ENCODE measurements at places on chromosomes 13 and 19.

GRCh38 chr13:99037756-99038155, 59.9 kb upstream of the DOCK9 start:
- no peak for DNase-seq

GRCh38 chr13:103044056-103044455, 22.2 kb downstream of the SLC10A2 start:
- no peak for DNase-seq

- peak; percentile 57 for DNase-seq
Measured at GRCh38 chr19:1672038-1672768, 19.8 kb upstream of the TCF3 start.

DNA sequence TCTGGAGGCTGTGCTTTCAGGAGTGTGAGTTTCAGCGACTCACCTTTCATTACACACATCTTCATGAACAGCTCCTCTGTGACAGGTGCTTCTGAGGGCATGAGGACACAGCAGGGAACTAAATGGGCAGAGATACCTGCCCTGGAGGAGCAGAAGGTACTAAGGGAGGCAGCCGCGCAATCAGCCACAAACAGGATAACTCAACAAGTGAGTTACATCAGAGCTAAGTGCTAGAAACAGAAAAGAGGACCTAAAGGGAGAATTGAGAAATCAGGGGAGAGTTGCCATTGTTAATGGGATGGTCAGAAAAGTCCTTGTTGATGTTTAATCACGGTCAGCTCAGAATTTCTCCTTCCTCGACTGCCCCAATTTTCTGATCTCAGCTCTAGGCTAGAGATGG, 42.5 kb downstream of the SYDE1 start:
- DNase-seq = no peak

GRCh38 chr13:44523146-44524015, 52.7 kb downstream of the TSC22D1 start:
- DNase-seq = no peak

GRCh38 chr19:18666317-18666716, 17.2 kb upstream of the CRTC1 start:
- DNase-seq = no peak

DNA sequence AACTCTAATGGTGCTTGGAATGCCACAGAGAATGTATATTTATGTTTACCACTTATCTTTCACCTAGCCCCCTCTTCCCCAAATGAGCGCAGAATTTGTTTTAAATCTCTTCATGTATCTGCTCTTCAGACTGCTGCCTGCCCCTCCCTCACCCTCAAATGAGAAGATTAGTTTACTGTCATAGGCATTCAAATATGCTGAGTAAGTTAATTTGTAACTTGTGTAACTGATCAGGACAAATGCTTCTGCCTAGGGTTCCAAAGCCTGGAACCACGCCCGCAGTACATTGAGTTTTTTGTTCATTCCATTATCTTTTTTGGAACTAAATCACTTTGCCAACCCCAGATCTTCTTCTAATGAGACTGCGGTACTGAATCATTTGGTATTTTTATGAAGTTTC, 74.5 kb downstream of the ATP8A2 start:
- DNase-seq = no peak

DNA sequence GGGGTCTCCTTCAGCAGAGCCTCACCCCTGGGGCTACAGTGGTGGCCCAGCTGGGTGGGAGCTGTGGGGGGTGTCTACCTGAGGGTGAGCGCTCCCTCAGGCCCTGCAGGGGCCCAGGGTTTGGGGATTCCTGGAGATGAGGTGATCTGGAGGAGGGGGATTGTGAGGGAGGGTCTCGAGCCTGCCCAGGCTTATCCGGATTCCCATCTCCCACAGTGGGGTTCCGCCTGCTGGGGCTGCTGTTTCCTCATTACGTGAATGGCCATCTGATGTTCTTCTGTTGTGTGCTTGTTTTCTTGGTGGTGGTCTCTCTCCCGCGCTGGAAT, 4.4 kb downstream of the PPP1R37 start:
- DNase-seq = no peak

- no peak for DNase-seq
Measured at GRCh38 chr13:51270623-51271415, 48.6 kb downstream of the FAM124A start.

GRCh38 chr13:49020940-49021553, 45.3 kb downstream of the FNDC3A start:
- DNase-seq = no peak

DNA sequence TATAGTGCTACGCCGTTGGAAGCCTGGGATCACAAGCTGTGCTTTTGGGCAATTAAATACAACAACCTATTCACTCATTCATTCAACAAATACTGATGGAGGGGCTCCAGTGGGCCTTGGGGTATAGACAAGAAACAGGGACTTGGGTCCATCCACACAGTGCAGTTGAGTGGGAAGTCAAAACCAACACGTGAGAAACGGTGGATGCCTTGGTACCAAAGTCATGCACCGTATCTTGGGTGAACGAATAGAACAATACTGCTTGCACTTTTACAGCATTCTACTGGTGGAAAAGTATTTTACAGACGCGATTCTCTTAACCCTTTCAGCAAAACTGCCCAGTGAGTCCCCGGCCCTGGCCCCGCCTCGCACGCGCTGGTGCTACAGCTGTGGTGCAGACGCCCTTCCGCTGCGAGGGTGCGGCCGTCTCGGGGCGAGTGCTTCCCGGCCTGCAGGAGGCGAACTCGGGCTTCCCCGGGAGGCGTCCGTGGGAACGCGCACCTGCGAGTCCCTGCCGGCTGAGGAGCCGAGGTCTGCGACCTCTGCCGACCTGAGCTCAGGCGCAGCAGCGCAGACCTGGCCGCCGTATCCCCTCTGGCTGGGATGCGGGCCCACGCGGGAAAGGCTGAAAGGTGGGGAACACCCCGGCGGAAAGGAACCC, 8.3 kb downstream of the TNFRSF19 start:
- DNase-seq = peak; percentile 41

- no peak for DNase-seq
Measured at GRCh38 chr13:32125751-32126150, 94.2 kb downstream of the FRY start.

GRCh38 chr19:18174983-18175382, 1.4 kb downstream of the IFI30 start:
- DNase-seq = no peak

GRCh38 chr13:50467156-50468110, 376.1 kb downstream of the DLEU7 start:
- DNase-seq = no peak

DNA sequence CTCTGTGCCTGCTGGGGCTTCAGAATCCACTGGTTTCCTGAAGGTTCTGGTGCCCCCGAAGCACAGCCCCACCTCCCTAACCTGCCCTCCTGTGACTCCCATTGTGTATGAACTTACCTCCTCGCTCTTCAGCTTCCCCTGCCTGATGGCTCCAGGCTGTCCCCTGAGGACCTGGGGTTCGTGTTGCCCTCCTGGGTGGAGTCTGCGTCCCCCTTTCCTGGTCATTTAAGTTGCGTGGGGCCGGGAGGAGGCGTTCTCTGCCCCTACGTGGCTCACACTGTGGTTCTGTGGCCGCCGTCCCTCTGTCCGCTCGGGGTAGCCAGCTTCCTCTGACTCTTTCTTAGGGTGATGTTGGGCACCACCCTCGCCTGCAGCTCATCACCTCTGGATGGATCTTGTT, 13.9 kb downstream of the TFDP1 start:
- DNase-seq = no peak

DNA sequence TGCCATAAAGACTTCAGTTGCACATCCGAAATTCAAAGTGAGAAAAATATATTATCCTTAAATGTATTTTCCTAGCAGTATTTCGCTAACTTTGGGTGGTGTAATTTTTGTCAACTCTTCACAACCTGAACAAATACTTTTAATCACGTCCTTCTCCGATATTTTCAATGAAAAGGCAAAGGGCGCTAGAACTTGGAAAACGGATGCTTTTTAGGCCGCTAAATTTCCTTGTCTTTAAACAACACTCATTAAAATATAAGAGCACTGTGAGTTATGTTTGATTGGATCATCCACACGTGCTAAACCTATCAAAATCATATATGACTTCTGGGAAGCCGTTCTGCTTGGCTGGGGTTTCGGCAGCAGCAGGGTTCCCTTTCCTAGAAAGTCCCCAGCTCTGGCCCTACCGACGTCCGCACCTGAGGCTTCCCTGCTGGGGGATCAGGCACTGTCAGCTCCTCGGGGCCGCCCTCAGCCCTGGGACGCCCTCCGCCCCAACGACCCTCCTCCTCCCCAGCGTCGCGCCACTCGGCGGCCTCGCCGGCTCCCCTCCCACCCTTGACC, 462 bp upstream of the MPHOSPH8 start:
- no peak for DNase-seq

DNA sequence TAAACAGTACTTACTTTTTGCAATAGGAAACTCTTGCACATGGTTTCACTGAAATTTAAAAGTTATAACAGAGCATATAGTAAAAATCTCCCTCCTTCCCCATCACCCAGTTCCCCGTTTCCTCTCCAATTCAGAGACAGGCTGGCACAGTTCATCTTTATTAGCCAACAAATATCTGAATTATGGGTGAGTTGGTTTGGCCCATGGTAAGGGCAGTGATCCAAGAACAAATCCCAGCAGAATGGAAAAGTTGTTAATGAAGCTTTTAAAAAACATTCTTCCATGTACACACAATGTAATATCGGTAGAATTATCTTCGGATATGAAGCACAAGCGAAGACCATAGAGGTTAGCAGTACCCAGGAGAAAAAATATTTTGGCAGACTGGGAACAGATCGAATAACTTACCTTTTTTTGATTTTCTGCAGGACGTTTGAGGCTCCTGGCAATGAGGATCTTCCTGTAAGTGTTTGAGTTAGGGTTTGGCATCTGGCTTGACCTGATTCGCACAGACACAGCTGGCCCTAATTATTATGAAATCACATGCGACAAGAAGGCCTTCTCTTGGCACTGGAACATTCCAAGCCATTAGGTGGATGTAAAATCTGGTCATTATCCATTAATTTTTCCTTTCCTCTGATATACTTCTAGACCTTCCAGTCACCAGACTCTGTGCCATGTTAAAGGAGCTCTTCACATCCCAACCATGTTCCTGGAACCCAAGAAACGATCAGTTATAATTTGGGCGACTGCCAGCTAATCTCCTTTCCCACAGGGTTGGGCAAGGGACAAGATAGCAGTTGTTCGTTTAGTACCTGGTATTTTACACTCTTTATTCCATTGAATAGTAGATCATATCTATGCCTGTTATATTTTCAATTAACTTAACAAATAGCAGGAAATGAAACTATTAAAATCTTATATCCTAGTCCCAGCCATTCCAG, 139.4 kb upstream of the TSC22D1 start:
- DNase-seq = no peak

DNA sequence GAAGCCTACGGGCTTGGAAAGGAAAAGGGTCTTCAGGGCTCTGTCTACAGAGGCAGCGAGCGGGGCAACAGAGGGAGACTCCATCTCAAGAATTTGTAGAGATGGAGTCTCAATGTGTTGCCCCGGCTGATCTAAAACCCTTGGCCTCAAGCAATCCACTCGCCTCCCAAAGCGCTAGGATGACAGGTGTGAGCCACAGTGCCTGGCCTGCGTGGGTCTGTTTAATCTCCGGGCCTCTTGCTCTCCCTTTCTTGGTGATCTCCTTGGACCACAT, 8.1 kb downstream of the RPS9 start:
- DNase-seq = no peak

GRCh38 chr13:30859326-30859725, 46.7 kb upstream of the MEDAG start:
- no peak for DNase-seq

Measured in activated CD8-positive, alpha-beta memory T cell treated with anti-CD3 and anti-CD28 coated beads for 1 hour (primary cell).